ENCODE measurements at places on chromosomes 11 and 22. TPM values are rescaled to one million over a fixed set of nuclear protein-coding genes. Genes with fewer than 3 reads are reported as not detected.
A peak's percentile ranks its signal among the peaks of the same experiment; 100 is the strongest.

EHBP1L1 gene
- 7.9 TPM for total RNA-seq

TMPRSS13 gene
- 0.29 TPM for total RNA-seq

NXPE1 gene
- total RNA-seq = not detected

OR6T1 gene
- not detected for total RNA-seq

C1QTNF4 gene
- total RNA-seq = 3.5 TPM

DNA sequence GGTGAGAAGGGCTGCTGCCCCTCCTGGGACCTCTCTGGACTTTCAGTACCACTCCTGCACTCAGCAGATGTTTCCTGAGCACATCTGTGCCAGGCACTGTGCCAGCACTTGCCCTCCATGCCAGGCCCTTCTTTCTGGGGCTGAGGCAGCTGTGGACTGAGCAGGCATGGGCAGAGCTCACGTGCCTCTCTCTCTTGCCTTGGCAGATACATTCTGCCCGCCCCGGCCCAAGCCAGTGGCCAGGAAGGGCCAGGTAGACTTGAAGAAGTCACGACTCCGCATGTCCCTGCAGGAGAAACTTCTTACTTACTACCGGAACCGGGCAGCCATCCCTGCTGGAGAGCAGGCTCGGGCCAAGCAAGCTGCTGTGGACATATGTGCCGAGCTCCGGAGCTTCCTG lies 8.3 kb upstream of the ATF4 start:
- H3K27me3 ChIP-seq = peaks cover 38% of the 10 kb centered on the region
- H3K27ac ChIP-seq = no peak overlapping the region
- peaks cover 60% of the 10 kb centered on the region for H3K36me3 ChIP-seq
- H3K4me3 ChIP-seq = no peak overlapping the region
- H3K4me1 ChIP-seq = no peaks in the 10 kb centered on the region

GRCh38 chr11:115409691-115410220 lies 94.5 kb downstream of the CADM1 start:
- H3K27ac ChIP-seq = no peak overlapping the region
- H3K36me3 ChIP-seq = no peaks in the 10 kb centered on the region
- no peaks in the 10 kb centered on the region for H3K27me3 ChIP-seq
- H3K4me1 ChIP-seq = peaks cover 6% of the 10 kb centered on the region
- H3K4me3 ChIP-seq = 0 out of 2 replicates have a peak overlapping the region, but pooled peaks have one; percentile 10
- no peak for DNase-seq

DNA sequence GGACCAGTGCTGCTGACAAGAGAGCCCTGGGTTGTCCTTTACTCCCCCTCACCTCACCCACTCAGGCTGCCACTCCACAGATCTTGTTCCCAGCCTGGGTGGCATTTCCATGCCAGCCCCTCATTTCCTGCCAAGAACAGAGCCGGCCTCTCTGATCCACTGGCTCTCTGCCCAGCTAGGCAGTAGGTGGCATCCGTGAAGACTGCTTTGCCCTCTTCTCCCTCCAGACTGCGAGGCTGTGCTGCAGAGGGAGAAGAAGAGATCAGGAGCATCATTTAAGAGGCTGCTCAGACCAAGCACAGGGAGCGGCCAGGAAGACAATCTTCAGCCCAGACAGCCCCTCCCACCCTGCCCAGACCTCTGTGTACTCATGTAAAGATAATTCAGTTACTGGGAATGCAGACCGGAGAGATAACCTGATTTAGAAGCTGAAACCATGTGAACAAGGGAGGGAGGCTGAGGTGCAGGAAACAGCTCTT lies 126.9 kb upstream of the NCAM1 start:
- H3K27ac ChIP-seq = no peak overlapping the region
- H3K4me3 ChIP-seq = no peak overlapping the region
- no peaks in the 10 kb centered on the region for H3K27me3 ChIP-seq
- H3K4me1 ChIP-seq = no peaks in the 10 kb centered on the region

- DNase-seq = no peak
- H3K27me3 ChIP-seq = no peaks in the 10 kb centered on the region
- no peak overlapping the region for H3K4me3 ChIP-seq
- H3K36me3 ChIP-seq = no peaks in the 10 kb centered on the region
These were observed 175.5 kb downstream of the MN1 start for GRCh38 chr22:27625769-27626674.

GRCh38 chr11:46162700-46163099 lies 41.4 kb upstream of the PHF21A start:
- no peak overlapping the region for H3K4me3 ChIP-seq
- no peak overlapping the region for H3K27ac ChIP-seq
- H3K27me3 ChIP-seq = no peaks in the 10 kb centered on the region
- DNase-seq = no peak

- H3K4me3 ChIP-seq = no peak overlapping the region
- no peaks in the 10 kb centered on the region for H3K27me3 ChIP-seq
- no peaks in the 10 kb centered on the region for H3K36me3 ChIP-seq
- no peak overlapping the region for H3K27ac ChIP-seq
- peaks cover 13% of the 10 kb centered on the region for H3K4me1 ChIP-seq
These were observed 376.3 kb upstream of the CCDC90B start for GRCh38 chr11:83662494-83662893.

- no peaks in the 10 kb centered on the region for H3K27me3 ChIP-seq
- no peaks in the 10 kb centered on the region for H3K4me1 ChIP-seq
- H3K27ac ChIP-seq = no peak overlapping the region
- H3K36me3 ChIP-seq = no peaks in the 10 kb centered on the region
- H3K4me3 ChIP-seq = no peak overlapping the region
These were observed 29.0 kb upstream of the ACCSL start for GRCh38 chr11:44018829-44019228.

GRCh38 chr11:2380807-2381350 lies 3.8 kb downstream of the CD81 start:
- H3K27ac ChIP-seq = no peak overlapping the region
- H3K4me3 ChIP-seq = no peak overlapping the region
- no peak for DNase-seq
- peaks cover 19% of the 10 kb centered on the region for H3K4me1 ChIP-seq
- no peaks in the 10 kb centered on the region for H3K27me3 ChIP-seq

DNA sequence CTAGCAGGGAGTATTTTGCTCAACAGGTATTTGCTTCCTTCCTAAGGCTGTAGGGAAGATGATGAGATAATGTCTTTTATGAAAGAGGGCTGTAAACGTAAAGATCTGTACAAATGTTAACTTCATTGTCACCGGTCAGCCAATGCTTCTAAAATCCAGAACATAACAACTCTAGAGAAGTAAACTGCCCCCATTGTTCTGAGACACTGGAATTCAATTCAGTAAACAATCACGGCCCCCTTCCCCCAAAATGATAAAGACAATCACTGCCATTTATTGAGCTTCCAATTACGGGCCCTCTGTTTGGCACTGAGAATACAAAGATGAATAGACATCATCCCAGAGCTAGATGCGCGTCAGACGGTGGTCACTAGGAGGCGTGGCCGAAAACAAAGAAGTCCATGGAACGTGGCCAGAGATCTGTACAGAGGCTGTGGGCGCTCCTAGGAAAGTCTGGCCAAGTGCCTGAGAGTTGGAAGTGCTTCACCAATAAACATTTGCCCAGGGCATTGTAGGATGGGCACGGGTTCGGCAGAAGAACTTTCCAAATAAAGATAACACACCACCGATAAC lies 576 bp downstream of the TMEM258 start:
- no peak for DNase-seq
- peaks cover 22% of the 10 kb centered on the region for H3K36me3 ChIP-seq
- peak overlapping the region; percentile 100 for H3K27ac ChIP-seq
- peaks cover 2% of the 10 kb centered on the region for H3K4me1 ChIP-seq
- H3K27me3 ChIP-seq = no peaks in the 10 kb centered on the region

- H3K4me1 ChIP-seq = no peaks in the 10 kb centered on the region
- no peak for DNase-seq
- H3K27me3 ChIP-seq = no peaks in the 10 kb centered on the region
- no peak overlapping the region for H3K4me3 ChIP-seq
These were observed 368.1 kb downstream of the DCDC1 start for GRCh38 chr11:31001427-31001826.

GRCh38 chr22:30941363-30941740 lies 27.2 kb downstream of the MORC2 start:
- peaks cover 66% of the 10 kb centered on the region for H3K36me3 ChIP-seq
- H3K4me3 ChIP-seq = no peak overlapping the region
- no peak overlapping the region for H3K27ac ChIP-seq

DNA sequence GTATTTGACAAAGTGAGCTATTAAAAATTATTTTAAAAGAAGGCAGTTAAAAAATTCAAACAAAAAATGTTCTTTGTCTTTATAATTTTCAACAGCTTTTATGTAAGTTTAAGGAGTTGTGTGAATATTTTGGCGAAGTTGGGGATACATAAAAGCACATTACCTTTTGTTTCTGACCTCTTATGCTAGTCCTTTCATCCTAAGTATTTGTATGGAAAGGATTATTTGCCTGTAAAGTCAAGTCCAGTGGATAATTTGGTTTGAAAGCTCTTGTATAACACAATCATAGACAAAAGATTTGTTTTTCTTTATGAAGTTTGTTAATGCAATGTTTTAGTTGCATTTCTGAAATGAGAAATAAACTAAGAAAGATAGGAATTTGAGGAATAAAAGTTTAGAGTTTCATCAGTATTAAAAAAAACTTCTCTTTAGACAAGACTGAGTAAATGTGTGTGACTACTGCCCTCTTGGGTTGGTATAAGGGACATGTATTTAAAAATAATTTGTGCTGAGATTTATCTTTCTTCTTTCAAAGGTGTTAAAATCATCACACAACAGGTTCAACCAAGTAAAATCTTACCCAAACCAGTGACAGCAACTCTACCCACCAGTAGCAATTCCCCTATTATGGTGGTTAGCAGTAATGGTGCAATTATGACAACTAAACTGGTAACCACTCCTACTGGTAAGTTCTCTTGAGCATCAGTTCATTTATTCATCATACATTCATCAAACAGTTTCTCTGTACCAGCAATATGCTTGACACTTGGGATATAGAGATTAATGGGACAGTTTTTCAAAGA lies 68.2 kb downstream of the EMSY start:
- no peaks in the 10 kb centered on the region for H3K27me3 ChIP-seq
- DNase-seq = no peak
- no peak overlapping the region for H3K4me3 ChIP-seq
